Astrocyte (in vitro differentiated cells and primary cell): ENCODE measurements at places on chromosomes 13 and 19.

DNA sequence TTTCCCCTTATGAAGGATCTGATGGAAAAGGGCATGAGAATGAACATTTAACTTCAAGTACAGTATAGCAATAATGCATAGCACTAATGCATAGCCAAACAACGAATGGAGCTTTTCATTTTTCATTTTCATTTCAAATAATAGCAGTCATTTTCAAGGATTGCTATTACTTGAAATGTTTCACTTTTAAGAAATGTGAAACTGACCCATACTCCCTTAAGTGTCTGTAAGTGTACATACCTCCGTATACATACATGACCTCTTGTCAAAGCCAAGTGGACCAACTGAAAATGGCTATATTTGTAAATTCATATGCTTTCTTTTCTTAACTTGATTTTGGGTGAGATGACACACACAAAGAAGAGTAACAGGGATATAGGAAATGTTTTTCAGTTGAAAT is 3.8 kb downstream of the RAP2A start:
- H3K4me3 ChIP-seq = no peak overlapping the region
- DNase-seq = no peak
- H3K27me3 ChIP-seq = no peaks in the 10 kb centered on the region
- no peak overlapping the region for H3K27ac ChIP-seq
- H3K36me3 ChIP-seq = no peaks in the 10 kb centered on the region
- H3K4me1 ChIP-seq = no peaks in the 10 kb centered on the region

- H3K36me3 ChIP-seq = peaks cover 15% of the 10 kb centered on the region
- no peak for DNase-seq
- no peak overlapping the region for H3K27ac ChIP-seq
- no peaks in the 10 kb centered on the region for H3K27me3 ChIP-seq
- H3K4me3 ChIP-seq = peak overlapping the region; percentile 80
These were observed 657 bp downstream of the ZNF550 start for GRCh38 chr19:57559008-57559403.

DNA sequence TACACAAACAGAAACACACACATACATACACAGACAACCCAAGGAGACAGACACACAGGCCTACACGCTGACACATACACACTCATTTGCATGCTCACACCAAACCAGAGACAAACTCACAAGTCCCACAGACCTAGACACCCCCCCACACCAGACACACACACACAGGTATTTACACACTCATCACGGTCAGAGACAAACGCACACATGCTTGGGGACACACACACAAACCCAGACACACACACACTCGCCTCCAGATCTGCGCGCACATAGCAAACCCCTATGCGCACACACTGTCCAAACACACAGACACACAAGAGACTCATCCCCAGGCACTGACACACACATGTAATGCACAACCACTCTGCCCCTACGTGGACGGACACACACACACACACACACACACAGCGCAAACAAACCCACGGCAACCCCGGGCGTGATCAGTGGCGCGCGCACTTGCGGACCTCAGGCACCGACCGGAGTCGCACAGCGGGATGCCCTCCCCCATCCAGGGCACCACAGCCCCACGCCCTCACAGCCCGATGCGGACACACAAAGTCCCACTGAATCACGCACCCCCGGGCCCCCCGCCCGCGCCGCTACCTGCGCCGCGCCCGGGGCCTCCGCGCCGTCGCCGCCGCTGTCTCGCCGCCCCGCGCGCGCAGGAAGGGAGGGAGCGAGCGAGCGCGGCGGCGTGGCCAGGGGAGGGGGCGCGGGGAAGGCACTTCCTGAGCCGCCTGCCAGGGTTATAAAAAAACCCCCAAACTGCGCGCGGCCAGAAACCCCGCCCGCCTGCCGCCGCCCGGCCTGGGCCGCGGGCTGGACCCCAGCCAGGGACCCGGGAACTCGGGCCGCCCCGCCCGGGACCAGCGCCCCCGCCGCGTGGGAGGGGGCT is at the start of gene ADAMTS10:
TSS of gene ADAMTS10 (minus strand) at position 675 of the 895 bp plus-strand sequence. CDS start 5,005 bp downstream, outside the sequence.
- H3K36me3 ChIP-seq = no peaks in the 10 kb centered on the region
- H3K4me3 ChIP-seq = peak within 1 kb of the TSS; percentile 100
- H3K4me1 ChIP-seq = peaks cover 37% of the 10 kb centered on the region
- no peaks in the 10 kb centered on the region for H3K27me3 ChIP-seq
- peak; percentile 66 for DNase-seq

- no peak overlapping the region for H3K27ac ChIP-seq
- DNase-seq = no peak
- H3K4me1 ChIP-seq = peaks cover 56% of the 10 kb centered on the region
- peak overlapping the region; percentile 76 for H3K4me3 ChIP-seq
- no peaks in the 10 kb centered on the region for H3K27me3 ChIP-seq
These were observed 2.5 kb downstream of the ITPKC start for GRCh38 chr19:40719414-40719894.

- no peaks in the 10 kb centered on the region for H3K27me3 ChIP-seq
- DNase-seq = no peak
- H3K36me3 ChIP-seq = peaks cover 27% of the 10 kb centered on the region
- H3K4me3 ChIP-seq = no peak overlapping the region
These were observed 10.2 kb downstream of the COLGALT1 start for GRCh38 chr19:17565611-17566010.

DNA sequence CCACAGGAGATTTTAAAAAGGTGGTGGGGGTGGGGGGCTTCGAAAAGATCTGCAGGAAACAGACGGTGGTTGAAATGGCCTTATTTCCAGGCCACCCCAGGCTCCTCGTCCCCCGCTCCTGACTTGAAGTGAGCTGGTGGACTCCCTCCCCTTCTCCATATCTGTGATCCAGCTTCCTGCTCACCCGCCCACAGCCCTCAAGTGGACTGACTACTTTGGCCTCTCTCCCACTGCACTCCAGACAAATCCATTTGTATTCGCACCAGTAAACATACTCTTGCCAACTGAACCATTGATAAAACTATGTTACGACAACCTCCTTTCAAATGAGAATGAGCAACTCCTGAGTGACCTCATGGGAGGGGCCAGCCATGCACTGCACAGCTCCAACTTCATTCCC is 259.5 kb downstream of the COL4A1 start:
- DNase-seq = peak; percentile 99
- H3K27ac ChIP-seq = no peak overlapping the region
- peaks cover 12% of the 10 kb centered on the region for H3K4me1 ChIP-seq
- no peaks in the 10 kb centered on the region for H3K27me3 ChIP-seq
- H3K36me3 ChIP-seq = no peaks in the 10 kb centered on the region

DNA sequence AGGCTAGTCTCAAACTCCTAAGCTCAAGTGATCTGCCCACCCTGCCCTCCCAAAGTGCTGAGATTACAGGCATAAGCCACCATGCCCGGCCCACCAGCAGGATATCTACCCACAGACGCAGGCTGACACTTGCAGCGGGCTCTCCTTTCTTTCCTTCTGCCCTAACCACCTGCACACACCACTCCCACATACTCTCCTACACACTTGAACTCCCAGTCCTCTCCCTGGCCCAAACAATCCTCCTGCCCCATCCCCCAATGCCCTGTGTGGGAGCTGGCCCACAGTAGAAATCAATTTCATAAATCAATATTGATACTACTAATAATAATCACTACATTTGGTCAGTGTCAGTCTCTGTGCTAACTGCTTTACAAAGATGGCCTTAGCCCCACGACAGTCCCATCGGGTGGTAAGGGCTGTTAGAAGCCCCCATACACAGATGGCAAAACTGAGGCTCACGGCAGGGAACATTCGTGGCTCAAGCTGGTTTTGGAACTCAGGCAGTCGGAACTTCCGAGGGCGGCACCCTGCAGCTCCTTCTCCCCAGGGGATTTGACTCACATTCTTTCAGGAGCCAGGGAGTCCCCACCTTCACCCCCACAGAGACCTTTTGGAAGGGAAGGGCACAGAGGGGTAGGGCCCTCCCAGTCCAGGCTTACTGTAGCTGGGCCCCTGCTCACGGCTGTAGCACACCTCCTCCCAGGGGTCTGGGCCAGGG is 3.4 kb upstream of the DPF1 start:
- H3K36me3 ChIP-seq = no peaks in the 10 kb centered on the region
- H3K27me3 ChIP-seq = peaks cover 3% of the 10 kb centered on the region
- no peak for DNase-seq
- H3K4me1 ChIP-seq = peaks cover 12% of the 10 kb centered on the region

GRCh38 chr13:24328145-24328544 is 18.8 kb downstream of the C1QTNF9 start:
- no peak overlapping the region for H3K4me3 ChIP-seq
- no peaks in the 10 kb centered on the region for H3K36me3 ChIP-seq
- H3K27me3 ChIP-seq = peaks cover 2% of the 10 kb centered on the region
- no peak overlapping the region for H3K27ac ChIP-seq
- H3K4me1 ChIP-seq = no peaks in the 10 kb centered on the region

GRCh38 chr19:5263615-5264014 is 77.0 kb downstream of the PTPRS start:
- H3K4me3 ChIP-seq = no peak overlapping the region
- H3K27me3 ChIP-seq = no peaks in the 10 kb centered on the region
- H3K4me1 ChIP-seq = no peaks in the 10 kb centered on the region
- peaks cover 2% of the 10 kb centered on the region for H3K36me3 ChIP-seq
- no peak overlapping the region for H3K27ac ChIP-seq

DNA sequence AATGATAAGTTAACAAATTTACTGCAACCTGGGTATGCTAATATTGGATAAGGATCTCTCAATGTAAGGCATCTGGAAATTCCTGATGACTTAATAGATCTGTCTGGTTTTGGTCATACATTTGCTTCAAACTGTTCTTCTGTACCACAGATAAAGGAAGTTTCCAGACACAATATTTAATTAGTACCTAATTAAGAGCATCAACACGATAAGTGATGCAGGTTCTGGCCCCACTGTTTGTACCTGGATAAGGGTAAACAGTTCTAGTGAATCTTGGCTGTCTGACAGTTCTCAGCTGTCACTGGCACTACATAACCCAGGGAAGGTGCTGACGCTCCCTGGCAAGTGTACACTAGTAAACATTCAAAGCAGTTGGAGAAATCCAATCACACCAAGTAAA is 165.6 kb downstream of the MZT1 start:
- no peak overlapping the region for H3K27ac ChIP-seq
- no peak overlapping the region for H3K4me3 ChIP-seq
- no peaks in the 10 kb centered on the region for H3K4me1 ChIP-seq
- H3K36me3 ChIP-seq = no peaks in the 10 kb centered on the region

DNA sequence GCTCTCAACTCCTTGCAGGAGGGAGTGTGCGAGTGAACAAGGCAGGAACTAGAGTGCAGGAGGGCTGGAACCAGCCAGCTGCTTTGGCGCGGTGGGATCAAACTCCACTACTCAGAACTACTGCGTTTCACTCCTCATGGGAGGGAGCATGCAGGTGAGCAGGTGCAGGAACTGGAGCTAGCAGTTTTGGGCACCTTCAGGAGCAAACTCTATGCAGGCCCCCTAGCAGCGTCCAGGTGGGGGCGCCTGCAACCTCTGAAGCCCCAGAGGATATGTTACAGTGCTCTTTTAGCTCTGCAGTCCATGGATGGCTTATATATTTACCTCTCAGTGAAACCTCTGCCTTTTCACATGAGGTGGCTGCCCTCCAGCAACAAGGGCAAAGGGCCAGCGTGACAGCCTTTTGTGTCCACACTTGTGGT is 1303.4 kb downstream of the PCDH9 start:
- no peak overlapping the region for H3K4me3 ChIP-seq
- no peak for DNase-seq
- no peaks in the 10 kb centered on the region for H3K36me3 ChIP-seq
- no peaks in the 10 kb centered on the region for H3K27me3 ChIP-seq
- peaks cover 3% of the 10 kb centered on the region for H3K4me1 ChIP-seq

GRCh38 chr19:13099073-13099999 is 3.3 kb downstream of the LYL1 start:
- no peaks in the 10 kb centered on the region for H3K27me3 ChIP-seq
- H3K4me3 ChIP-seq = no peak overlapping the region
- peaks cover 6% of the 10 kb centered on the region for H3K4me1 ChIP-seq
- no peak overlapping the region for H3K27ac ChIP-seq
- no peaks in the 10 kb centered on the region for H3K36me3 ChIP-seq
- DNase-seq = no peak

DNA sequence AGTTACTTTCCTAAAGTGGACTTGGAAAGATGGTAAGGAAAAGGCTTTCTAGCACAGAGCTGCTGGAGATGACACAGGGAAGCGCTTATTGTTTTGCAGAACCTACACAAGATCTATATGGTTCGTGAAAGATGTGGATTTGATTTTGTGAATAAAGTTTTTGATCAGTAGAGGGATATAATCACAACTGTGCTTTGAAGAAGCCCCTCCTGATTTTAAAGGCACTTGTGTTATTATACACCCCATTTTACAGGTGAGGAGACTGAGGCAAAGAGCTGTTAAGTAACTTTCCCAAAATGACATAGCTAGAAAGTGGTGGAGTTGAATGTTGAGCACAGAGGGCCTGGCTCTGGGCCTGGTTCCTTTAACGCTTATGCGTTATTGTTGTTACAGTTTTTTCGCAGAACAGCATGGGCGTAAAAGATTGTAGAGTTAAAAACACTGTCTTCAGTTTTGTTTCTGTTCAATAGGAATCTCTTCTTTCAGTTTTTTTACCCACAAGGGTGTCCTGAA is 1.4 kb downstream of the TDRD3 start:
- peak overlapping the region; percentile 86 for H3K4me3 ChIP-seq
- H3K27me3 ChIP-seq = no peaks in the 10 kb centered on the region
- H3K36me3 ChIP-seq = no peaks in the 10 kb centered on the region
- peak; percentile 15 for DNase-seq

DNA sequence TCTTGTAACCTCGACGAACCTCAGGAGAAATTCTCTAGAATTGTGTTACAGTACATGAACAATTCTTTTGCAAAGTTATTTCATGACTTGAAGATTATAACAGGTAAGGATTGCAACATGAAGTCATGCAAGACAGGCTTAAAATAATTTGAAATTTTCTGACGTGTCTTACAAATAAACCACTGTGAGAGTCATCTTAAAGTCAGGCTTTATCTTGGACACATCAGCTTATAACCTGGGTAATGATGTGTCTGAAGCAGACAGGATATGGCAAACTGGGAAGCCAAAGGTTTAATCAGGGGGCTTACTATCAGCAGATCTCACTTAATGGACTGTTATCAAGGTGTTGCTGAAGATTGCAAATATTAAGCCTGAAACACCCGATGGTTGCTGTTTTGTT is 407.8 kb downstream of the KLF5 start:
- no peaks in the 10 kb centered on the region for H3K27me3 ChIP-seq
- no peak overlapping the region for H3K27ac ChIP-seq
- DNase-seq = peak; percentile 17
- no peaks in the 10 kb centered on the region for H3K36me3 ChIP-seq
